Urinary bladder (tissue), 4 donors: ENCODE measurements at places on chromosomes 6 and 20.

- no peak for DNase-seq
Observed at GRCh38 chr6:113423956-113424355, 433.2 kb upstream of the MARCKS start.

GRCh38 chr6:47853766-47854165 lies 71.9 kb downstream of the OPN5 start:
- no peak for DNase-seq

DNA sequence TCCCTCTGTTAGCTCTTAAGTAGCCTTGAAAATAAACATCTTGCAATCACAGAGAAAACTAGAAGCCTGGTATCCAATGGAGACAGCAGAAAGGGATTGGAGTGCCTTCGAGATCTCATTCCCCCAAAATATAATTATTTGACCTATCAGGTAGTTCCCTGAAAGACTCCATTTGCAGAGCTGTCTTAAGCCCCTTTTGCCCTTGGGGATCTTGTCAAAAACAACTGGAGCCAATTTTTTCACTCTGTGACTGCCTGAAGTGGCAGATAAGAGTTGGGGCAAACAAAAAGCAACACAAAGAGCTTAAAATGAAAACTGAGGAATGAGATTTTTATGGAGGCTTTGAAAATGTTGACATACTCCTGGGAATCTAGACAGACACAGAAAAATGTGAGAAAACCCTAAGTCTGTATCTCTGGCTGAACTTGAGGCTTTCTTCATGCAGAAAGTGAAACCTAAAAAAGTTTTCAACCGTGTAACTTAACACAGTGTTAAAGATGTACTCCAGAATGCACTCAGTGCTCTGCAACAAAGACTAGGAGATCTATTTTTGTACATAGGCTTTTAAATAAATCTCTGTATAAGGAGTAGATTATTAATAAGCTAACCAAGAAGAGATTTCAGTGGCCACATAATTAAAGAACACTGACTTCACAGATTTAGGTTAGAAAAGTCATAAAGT lies 971.1 kb upstream of the MAN1A1 start:
- no peak for DNase-seq

GRCh38 chr6:6001443-6001842 lies 5.3 kb downstream of the NRN1 start:
- no peak for DNase-seq

DNA sequence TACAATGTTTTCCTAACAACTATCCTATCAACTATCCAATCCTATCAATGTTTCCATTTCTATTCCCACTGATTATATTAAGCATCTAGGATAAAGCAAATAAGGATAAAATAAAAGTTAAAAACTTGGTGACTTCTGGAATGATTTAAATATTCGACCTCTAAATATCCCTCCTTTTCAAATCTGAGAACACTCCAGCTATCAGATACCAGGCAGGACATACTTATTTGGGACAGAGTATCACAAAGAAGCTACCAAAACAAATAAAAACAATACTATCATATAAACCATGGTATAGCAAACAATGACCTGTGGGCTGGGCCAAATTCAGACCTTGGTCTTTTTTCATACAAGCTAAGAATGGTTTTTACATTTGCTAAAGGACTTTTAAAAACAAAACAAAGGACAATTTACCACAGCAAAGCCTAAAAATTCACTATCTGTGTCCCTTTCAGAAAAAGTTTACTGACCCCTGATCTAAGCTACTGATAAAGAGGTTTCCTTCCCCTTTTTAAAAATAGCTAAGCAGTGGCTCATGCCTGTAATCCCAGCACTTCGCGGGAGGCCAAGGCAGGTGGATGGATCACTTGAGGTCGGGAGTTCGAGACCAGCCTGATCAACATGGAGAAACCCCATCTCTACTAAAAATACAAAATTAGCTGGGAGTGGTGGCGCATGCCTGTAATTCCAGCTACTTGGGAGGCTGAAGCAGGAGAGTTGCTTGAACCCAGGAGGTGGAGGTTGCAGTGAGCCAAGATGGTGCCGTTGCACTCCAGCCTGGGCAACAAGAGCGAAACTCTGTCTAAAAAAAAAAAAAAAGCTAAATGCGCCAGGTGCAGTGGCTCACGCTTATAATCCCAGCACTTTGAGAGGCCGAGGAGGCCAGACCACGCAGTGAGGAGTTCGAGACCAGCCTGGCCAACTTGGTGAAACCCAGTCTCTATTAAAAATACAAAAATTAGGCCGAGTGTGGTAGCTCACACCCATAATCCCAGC lies 6.0 kb downstream of the NUP153 start:
- DNase-seq = no peak

- DNase-seq = no peak
Observed at GRCh38 chr20:23710771-23711170, 21.9 kb upstream of the CST4 start.

GRCh38 chr6:13328875-13329183 lies 492 bp upstream of the TBC1D7 start:
- DNase-seq = no peak

- DNase-seq = no peak
Observed at GRCh38 chr6:162532283-162533008, 195.1 kb downstream of the PRKN start.

GRCh38 chr20:38866265-38867061 lies 59.8 kb upstream of the FAM83D start:
- no peak for DNase-seq

GRCh38 chr20:48541581-48542071 lies 286.2 kb downstream of the PREX1 start:
- no peak for DNase-seq

GRCh38 chr6:14796974-14797762 lies 448.7 kb upstream of the JARID2 start:
- DNase-seq = no peak

DNA sequence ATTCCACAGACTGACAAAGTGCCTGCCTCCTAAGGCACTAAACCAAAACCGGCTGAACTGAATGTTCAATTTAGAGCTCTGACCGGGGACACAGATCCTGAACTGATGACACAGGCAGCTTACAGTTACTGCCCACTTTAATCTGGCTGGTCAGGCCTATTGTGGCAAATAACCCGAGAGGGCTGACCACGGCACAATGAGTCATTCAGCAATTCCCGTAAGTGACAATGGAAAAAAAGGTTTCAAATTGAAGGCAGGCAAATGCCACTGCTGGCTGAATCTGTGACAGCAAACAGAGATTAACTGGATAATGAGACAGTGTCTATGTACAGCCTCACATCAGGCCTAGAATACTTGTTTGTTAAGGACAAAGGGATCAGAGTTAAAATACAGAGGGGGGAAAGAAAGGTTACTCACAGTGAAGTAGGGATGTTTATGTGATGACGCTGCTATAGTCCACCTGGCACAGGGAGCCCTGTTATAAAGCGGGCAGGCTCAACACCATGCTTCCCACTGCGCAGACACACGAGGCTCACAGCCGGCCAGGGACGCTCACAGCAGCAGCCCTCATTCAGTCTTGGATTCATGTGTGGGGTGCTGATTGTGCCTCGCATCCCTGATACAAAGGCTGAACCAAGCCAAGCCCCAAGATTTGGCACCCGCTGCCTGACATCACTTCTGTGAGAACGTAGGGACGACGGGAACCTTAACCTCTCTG lies 54.4 kb downstream of the RTN4IP1 start:
- no peak for DNase-seq

GRCh38 chr6:149134511-149134933 lies 183.0 kb upstream of the TAB2 start:
- DNase-seq = no peak

DNA sequence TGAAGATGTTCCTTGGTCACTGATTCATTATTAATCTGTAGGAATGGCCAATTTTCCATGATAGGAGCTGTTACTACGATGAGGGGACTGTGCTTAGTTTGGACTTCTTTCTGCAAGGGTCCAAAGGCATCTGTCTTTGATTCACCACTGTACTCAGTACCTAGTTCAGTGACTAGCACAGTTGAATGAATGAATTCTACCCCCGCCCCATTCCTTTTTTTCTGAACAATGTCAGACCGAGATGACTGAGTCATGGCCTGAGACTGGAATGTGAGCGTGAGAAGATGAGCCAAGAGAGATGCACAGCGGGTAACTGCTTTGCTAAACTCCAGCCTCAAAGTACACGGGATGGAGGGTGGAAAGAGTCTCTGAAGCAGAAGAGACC lies 419 bp upstream of the SNHG17 start:
- DNase-seq = no peak

GRCh38 chr6:88730611-88731011 lies 232.8 kb downstream of the RNGTT start:
- no peak for DNase-seq

GRCh38 chr6:109961611-109962041 lies 16.5 kb upstream of the GPR6 start:
- DNase-seq = no peak

GRCh38 chr6:69868961-69869360 lies 2.6 kb downstream of the COL19A1 start:
- no peak for DNase-seq

DNA sequence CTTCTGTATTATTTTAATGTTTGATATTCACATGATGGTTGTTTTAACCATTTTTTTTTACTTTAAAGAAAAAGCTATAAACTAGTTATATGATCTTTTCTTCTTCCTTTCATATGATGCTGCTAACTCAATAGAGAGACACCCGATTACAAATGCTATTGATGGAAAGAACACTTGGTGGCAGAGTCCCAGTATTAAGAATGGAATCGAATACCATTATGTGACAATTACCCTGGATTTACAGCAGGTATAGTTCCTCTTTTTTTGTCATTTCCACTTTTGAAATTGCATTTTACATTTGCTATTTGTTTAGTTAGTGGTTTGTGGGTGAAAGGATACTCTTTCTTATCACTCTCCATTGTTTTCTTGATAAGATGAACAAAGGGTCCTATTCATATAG lies 176.7 kb downstream of the LAMA2 start:
- no peak for DNase-seq

DNA sequence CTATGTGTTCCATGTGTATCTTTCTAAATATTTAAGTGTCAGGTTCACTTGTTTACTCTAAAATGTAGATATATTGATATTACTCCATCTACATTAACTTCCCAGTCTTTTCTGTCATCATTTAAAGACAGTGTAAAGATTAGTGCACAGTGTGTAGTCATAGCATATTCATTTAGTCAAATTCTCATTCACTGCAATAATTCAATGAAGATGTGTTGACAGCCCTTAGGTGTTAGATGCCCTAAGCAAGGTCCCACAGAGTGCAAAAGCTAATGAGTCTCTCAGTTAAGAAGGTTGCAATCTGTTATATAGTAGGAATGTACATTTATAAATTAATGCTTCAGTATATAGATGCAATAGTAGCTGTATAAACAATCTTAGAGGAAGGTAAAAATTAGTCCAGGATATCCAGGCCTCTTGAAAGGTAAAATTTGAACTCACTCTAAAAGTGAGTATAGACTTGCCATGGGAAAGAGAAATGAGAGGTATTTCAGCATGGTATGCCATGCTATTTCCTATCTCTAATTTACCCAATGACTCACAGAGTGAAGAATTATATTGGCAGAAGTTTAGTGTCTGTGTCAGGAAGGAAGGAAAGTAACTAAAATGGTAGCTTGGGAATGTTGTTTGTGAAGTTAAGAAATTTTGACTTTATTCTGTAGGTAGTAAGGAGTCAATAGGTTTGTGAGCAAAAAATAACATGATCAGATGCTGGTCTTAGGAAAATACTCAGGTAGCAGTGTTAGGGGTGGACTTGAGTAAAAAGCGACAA lies 969.9 kb upstream of the CITED2 start:
- no peak for DNase-seq

DNA sequence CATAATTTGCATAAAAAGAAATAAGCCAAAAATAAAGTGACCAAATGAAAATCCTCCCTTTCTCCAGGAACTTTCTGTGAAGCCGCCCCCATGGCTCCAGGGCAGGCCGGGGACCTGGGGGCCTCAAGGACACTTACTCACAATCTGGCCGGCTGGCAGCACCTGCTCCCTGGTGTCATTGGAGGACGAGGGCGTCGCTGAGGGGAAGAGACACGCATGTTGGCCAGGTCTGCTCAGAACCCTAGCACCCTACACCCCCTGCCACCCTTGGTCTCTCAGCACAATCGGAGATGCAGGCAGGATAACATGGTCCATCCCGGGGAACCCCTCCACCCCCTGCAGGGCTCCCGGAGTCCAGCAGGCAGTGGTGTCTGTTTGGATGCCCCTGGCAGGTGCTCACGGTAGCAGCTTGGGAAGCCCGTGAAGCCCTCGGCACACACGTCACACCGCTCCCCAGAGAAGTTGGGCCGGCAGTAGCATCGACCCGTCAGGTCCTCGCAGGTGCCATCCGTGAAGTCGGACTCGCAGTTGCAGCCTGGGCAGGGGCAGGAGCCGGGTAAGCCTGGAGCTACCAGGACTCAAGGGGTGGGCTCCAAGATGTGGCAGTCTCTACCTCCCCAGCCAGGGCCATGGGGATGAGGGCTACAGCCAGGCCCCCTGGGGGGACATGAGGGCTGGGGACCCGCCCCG lies 21.3 kb downstream of the LAMA5 start:
- DNase-seq = no peak

- no peak for DNase-seq
Observed at GRCh38 chr6:32947552-32948465, 5.1 kb downstream of the HLA-DMA start.

- no peak for DNase-seq
Observed at GRCh38 chr6:157213907-157214565, 109.3 kb downstream of the TMEM242 start.

- DNase-seq = no peak
Observed at GRCh38 chr20:8930726-8931125, 138.2 kb upstream of the PLCB4 start.

GRCh38 chr6:79374308-79374707 lies 139.8 kb upstream of the HMGN3 start:
- DNase-seq = no peak

- DNase-seq = no peak
Observed at GRCh38 chr6:138981416-138981815, 6.6 kb downstream of the REPS1 start.

DNA sequence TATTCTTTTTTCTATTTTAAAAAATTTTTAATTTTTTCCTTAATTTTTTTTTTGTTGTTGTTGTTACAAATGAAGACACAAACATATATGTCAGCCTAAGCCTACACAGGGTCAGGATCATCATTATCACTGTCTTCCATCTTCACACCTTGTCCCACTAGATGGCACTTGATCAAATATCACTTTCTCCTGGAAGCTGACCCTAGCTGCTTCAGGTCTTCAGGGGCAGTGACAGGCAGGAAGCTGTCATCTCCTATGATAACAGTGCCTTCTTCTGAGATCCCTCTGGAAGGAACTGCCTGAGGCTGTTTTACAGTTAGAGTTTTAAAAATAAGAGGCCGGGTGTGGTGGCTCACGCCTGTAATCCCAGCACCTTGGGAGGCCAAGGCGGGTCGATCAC lies 70.2 kb upstream of the EEF1E1 start:
- no peak for DNase-seq

DNA sequence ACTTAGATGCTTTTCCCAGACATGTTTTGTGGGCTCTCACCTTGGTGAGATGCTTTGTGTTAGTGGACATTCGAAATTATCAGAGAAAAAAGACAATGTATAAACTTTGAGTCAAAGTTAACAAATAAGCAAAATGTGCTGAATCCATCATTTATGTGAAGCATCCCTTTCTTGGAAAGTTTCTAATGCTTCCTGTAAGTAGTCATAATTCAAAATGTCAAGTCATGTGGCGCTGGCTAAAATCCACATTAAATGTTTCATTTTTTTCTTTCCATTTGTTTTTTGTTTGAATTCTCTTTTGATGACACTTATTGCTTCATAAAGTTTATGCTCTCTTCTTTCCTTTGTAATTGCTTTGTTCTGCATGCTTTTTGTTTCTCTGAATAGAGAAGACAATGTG lies 107.2 kb upstream of the CENPW start:
- DNase-seq = no peak
